Thyroid gland (tissue), 4 donors: ENCODE measurements at places on chromosomes 4 and X. TPM values are rescaled to one million over a fixed set of nuclear protein-coding genes. Genes with fewer than 3 reads are reported as not detected.

The CCNA2 gene
- 1.0 TPM for total RNA-seq

The PSAPL1 gene
- total RNA-seq: not detected

The TEX13B gene
- total RNA-seq: not detected

The OTUD6A gene
- total RNA-seq: not detected

The NR0B1 gene
- total RNA-seq: not detected

The SPARCL1 gene
- total RNA-seq: 569 TPM

The HDAC8 gene
- total RNA-seq: 63.2 TPM

The ADH6 gene
- total RNA-seq: not detected

The VCX3A gene
- total RNA-seq: not detected

The ZMAT1 gene
- total RNA-seq: 35.1 TPM

The MAGEB1 gene
- total RNA-seq: not detected

The ANAPC4 gene
- total RNA-seq: 68.4 TPM

The PDGFRA gene
- 108 TPM for total RNA-seq

The UGT2B17 gene
- not detected for total RNA-seq

The MTTP gene
- 0.50 TPM for total RNA-seq

The MAGEA2 gene
- not detected for total RNA-seq

The TMEM47 gene
- total RNA-seq: 28.5 TPM

The PAGE2B gene
- total RNA-seq: not detected

The ZNF185 gene
- total RNA-seq: 23.2 TPM

The SGMS2 gene
- 224 TPM for total RNA-seq

The IRF2 gene
- total RNA-seq: 24.7 TPM

The SPP1 gene
- total RNA-seq: 14.8 TPM
